ENCODE measurements at places on chromosomes 5 and 9. TPM values are rescaled to one million over a fixed set of nuclear protein-coding genes. Genes with fewer than 3 reads are reported as not detected.

Gene TERT
- total RNA-seq, result not detected

Gene RNF183
- total RNA-seq, result not detected

Gene YTHDC2
- 13.4 TPM for total RNA-seq

Gene MEF2C
- total RNA-seq, result 6.8 TPM

Gene CDHR2
- total RNA-seq, result not detected

Gene SLC6A19
- not detected for total RNA-seq

Gene PRR7
- 1.1 TPM for total RNA-seq

Gene SLC45A2
- total RNA-seq, result not detected

Gene FIBCD1
- 1.1 TPM for total RNA-seq

Gene NRG2
- total RNA-seq, result 0.18 TPM

Gene NSMF
- 7.7 TPM for total RNA-seq

Gene PCDHGB5
- total RNA-seq, result 17.5 TPM

Gene HCN1
- not detected for total RNA-seq

Gene SHISAL2B
- not detected for total RNA-seq

Gene CBY3
- total RNA-seq, result 0.18 TPM

Gene C1QTNF2
- 0.72 TPM for total RNA-seq

Gene PCDHGA11
- 5.4 TPM for total RNA-seq

Gene AQP7
- total RNA-seq, result 0.28 TPM

Gene CTNND2
- total RNA-seq, result not detected

Gene CCDC192
- total RNA-seq, result not detected

Gene GABRP
- total RNA-seq, result not detected

Gene SYNPO
- 3.0 TPM for total RNA-seq

Gene URM1
- 20.6 TPM for total RNA-seq

Gene FAM78A
- total RNA-seq, result under 0.01 TPM

Gene PTPA
- 93.6 TPM for total RNA-seq

Gene NPDC1
- 2.8 TPM for total RNA-seq

Gene SLC6A3
- total RNA-seq, result not detected

Gene ADRB2
- total RNA-seq, result 3.4 TPM

Gene NPR3
- total RNA-seq, result 88.2 TPM

Gene FBP2
- total RNA-seq, result not detected

Gene CDC20B
- not detected for total RNA-seq

Gene ADAMTS2
- total RNA-seq, result 18.3 TPM

Gene PKD2L2
- not detected for total RNA-seq

Gene PCDHB6
- total RNA-seq, result under 0.01 TPM

Gene GABBR2
- total RNA-seq, result 20.3 TPM

Gene OR1Q1
- not detected for total RNA-seq

Gene BHMT
- not detected for total RNA-seq

Gene MYMK
- total RNA-seq, result not detected

Gene EPB41L4A
- total RNA-seq, result under 0.01 TPM

Gene GFRA3
- total RNA-seq, result not detected

Gene MZB1
- not detected for total RNA-seq

Gene PLAC8L1
- not detected for total RNA-seq

Gene ADAMTS6
- 173 TPM for total RNA-seq

Gene TLX3
- not detected for total RNA-seq

Gene FOXD4L5
- under 0.01 TPM for total RNA-seq

Gene EDIL3
- 101 TPM for total RNA-seq

Gene SPATA31A3
- not detected for total RNA-seq

Gene SLC4A9
- total RNA-seq, result not detected
